ENCODE measurements at places on chromosomes 1 and 21.

- no peak for DNase-seq
Observed at GRCh38 chr1:211613951-211614350, 35.0 kb upstream of the SLC30A1 start.

- DNase-seq = peak; percentile 35
Observed at GRCh38 chr1:108708691-108709660, 3.7 kb upstream of the FNDC7 start.

DNA sequence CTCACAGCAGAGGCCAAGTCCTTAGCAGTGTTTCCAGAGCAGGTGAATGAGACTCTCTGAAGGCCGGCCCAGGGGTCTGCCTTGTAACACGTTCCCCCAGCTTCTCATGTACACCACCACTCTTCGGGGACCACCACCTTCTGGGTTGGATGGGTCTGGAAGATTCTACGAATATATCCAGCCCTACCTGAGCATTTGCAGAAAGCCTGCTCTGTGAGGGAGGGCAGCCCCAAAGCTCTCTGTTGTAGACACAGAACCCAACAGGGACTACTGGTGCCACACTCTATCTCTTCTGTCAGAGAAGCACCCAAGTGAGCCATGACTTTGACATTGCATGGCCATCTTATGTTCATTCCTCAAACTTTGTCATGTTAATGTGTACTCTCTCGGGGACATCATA is 61.8 kb downstream of the CD247 start:
- no peak for DNase-seq

- DNase-seq = no peak
Observed at GRCh38 chr1:15678578-15678977, 5.5 kb upstream of the PLEKHM2 start.

DNA sequence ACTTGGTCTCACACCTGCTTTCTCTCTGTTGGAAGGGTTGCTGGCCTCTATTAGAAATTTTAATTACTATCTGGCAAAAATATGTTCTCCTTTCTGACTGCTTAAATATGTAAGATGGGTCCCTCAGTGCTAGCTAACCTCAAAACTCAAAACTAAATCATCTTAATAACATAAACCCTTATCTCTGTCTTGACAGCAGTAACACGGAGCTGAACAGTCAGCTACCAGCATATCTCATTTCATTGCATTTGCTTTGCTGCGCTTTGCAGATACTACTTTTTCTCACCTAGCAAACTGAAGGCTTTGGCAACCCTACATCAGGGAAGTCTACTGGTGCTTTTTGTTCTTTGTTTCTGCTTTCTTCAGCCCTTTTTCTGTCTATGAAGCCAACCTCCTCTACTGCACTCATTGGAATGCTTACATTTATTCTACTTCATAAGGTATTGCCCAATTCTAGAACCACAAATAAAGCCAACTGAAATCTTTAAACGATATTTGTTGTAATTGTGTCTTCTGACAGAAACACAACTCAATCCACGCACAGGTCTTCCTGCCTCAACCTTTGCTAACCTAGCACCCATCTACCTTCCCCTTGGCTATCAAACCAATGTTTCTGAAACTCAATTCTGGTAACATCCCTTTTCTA is 95.6 kb downstream of the RERE start:
- DNase-seq = no peak

DNA sequence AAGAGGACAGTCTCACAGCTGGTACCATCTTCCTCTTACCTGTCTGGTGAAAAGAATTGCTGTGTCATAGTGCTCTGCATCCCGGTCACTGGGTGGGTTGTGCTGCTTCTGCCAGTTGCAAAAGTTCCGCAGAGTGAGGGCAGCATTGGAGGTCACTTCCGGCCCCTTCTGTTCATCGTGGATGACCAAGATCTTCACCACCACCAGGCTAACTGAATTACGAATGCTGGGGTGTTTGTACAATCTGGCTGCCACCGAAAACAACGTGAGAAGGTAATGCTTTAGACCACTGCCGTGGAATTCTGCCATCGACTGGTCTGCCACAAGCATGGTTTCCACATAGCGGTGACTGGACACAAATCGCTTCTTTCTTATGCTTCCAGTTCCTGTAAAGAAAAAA is 2.9 kb downstream of the ADAMTS1 start:
- DNase-seq = no peak

- DNase-seq = peak; percentile 11
Observed at GRCh38 chr1:11693024-11693590, 1.6 kb downstream of the DRAXIN start.

DNA sequence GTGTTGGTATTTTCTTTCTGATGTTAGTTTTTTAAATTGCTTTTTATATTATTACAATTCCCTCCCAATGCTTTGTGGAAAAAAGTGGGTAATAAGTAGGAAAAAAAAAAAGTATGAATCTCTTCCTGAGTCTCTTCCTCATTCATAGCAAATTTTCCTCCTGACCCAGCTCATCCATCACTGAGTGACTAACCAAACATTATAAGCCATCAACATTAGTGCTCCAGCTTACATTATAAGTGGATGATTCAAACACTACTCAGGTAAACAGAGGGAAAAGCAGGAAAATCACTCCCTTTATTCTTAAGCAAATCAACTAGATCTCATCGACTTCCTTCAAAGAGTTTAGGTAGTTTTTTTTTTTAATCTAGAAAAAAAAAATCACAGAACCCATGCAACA is 15.4 kb upstream of the SAMD13 start:
- DNase-seq = no peak

DNA sequence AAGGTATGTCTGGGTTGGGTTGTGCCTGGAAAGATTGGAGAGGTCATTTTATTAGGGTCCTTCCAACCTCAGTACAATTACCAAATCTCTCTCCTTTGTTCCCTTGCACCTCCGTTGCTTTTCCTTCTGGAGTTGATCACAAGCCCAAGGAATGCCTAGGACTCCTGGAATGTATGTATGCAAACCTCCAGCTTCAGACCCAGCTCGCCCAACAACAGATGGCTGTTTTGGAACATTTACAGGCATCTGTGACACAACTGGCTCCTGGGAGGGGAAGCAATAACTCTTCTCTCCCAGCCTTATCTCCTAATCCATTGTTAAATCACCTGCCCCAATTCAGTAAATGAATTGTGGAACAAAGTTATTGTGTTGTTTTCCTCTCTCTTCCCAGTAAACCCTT is 8.3 kb downstream of the TSACC start:
- no peak for DNase-seq

All from activated T-helper 1 cell treated with anti-CD3 and anti-CD28 coated beads, Interleukin-2, amount 50 U/mL, for 16 hours (primary cell).